HEK293T (cell line): ENCODE measurements at places on chromosomes 1 and 21.

- DNase-seq: no peak
Measured at GRCh38 chr1:3213730-3214129, 144.7 kb downstream of the PRDM16 start.

DNA sequence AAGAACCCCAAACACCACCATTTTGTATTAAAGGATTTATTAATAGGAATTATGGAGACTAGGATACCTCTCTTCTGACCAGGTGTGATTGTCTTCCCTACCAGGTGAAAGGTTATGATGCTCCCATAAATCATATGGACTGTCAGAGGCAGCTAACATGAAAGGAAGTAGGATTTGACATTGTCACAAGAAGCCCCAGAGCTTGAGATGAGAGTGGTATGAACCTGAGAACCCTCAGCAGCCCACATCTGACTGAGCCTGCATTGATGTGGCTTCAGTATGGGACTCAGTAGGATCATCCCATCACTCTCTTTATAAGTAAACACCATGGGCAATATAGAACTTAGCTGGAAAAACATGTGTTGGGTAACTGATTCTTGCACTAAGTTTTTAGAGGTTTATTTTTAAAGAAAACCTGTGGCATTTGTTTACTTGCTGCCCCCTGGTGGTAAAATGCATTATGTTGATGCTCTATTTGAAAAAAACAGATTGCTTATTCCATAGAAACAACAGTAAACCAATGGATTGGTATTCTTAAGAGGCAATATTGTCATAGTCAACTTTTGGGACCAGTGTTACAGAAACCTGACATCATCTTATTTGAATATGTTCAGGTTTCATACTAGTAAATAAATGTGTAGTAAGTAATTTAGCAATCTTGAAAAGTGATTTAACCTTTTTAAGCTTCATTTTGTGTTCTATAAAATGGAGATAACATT is 16.6 kb upstream of the CACYBP start:
- DNase-seq: peak; percentile 34

GRCh38 chr1:16155537-16156410 is at the start of gene EPHA2:
Gene EPHA2 (minus strand): TSS chr1:16156069. CDS start chr1:16155932, 137 bp downstream.
- DNase-seq: peak; percentile 81

DNA sequence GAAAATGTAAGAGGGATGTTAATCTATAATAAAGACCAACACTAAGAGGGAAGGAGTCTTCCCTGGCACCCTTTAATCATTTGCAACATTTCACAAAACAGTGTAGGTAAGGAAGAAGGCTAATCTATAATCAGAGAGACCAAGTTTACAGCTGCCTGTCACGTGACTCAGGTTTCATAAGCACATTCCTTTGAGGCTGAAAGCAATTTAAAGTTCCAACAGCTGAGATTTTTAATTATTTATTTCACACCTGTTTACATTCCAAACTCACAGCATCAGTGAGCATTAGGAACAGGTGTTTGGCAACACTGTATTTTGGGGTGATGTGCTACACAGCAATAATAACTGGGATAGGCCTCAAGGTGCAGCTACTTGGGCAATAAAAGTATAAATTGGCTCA is 75.7 kb upstream of the PGBD5 start:
- no peak for DNase-seq

- DNase-seq: no peak
Measured at GRCh38 chr1:232328486-232329102, 301.3 kb downstream of the SIPA1L2 start.

DNA sequence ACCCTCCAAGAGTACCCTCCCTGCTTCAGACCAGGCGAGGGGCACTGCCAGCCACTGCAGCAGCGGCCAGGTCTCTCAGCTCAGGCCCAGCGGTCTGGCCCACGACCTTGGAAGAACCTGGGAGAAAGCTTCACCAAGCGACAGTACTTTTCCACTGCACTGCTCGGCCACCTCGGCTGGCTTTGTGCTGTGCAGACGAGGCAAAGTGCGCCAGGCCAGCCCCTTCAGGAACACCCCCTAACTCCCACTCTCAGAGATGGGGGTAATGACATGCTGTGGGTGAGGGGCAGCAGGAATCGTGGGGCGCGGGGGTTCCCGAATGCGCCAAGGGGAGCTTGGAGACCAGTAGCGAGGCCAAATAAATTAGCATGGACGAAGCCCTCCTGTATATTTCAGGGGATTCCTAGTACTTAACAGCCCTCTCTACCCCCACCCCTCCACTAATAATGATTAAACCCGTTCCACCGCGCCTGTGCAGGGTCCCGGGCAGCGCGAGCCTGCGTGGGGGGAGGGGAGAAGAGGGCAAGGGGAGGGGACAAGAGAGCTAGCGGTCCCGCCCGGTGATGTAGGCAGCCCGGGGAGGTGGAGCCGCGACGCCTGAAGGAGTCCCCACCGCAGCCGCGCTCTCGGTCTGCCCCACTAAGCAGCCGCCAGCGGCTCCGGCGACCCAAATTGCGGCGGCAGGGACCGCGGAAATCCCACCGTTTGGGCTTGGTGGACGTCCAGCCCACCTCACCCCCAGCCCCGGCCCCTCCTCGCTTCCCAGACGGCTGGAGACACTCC is at the start of gene FAM43B:
Gene FAM43B, plus strand, starts transcription at position 629 of the 783 bp plus-strand sequence. CDS start 401 bp downstream, outside the sequence.
- DNase-seq: peak; percentile 73

DNA sequence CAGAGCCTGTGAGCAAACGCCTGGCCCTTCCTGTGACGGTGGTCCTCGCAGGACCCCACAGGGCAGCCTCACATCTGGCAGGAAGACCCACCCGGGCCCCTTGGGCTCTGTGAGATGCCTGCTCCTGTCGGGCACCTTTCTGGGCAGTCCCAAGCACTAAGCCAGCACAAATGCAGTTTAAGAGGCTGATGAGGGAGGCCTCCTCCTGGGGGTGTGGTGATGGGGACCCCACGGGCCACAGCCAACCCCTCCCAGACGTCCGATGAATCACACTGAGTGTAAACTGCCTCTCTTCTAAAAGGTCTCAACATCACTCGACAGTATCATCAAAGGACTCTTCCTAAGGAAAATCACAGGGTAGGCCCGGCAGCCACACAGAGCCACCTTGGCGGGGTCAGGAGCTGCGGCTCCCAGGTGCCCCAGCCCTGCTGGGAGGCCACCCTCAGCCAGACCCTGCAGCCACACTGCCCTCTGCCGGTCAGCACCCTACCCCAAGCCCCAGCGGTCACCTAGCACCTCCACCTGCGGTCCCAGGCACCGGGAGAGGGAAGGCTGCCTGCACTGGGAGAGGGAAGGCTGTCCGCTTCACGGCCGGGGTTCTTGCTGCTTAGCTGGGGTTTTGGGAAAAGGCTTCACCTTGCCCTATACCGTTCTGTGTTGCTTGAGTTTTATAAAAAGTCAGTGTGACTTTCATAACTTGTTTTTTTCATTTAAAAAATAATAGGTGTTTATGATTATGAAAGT is 3.9 kb upstream of the PRKCZ start:
- peak; percentile 68 for DNase-seq

- no peak for DNase-seq
Measured at GRCh38 chr21:38857152-38857825, 51.6 kb downstream of the ETS2 start.

DNA sequence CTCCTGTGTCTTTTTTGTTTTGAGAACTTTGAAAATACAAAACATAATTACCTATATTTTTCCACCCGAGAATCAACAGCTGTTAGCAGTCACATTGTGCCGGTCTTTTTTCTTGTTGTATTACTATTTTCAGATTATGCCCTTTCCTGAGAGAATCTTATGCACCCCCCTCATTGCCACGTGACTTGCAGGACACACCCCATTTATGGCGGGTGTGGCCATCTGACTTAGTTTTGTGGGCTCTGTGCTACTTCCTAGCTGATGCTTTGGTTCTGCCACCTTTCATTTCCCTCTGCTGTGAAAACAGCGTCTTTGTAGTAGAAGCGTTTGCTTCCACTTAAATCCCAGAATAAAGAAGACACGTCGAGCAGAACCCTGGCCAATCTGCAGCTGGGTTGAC is 82.8 kb upstream of the SOX13 start:
- DNase-seq: no peak

- no peak for DNase-seq
Measured at GRCh38 chr21:43763901-43764523, 12.1 kb downstream of the CSTB start.

GRCh38 chr1:170664828-170665612 is 1.1 kb downstream of the PRRX1 start:
- DNase-seq: peak; percentile 34

GRCh38 chr1:20047096-20047495 is 22.9 kb upstream of the PLA2G5 start:
- DNase-seq: no peak

DNA sequence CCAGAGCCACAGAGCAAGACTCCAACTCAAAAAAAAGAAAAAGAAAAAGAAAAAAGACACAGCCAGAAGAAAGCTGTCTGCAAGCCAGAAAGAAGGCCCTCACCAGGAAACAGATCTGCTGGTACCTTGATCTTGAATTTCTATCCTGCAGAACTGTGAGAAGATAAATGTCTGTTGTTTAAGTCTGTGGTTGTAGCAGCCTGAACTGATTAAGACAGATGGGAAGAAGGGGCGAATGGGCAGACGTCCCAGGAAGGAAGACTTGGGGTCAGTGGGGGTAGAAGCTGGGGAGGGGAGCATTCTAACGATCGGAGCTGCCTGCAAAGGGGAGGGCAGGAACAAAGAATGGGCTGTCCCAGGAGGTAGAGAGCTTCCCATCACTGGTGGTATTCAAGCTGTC is 6.3 kb downstream of the SLC2A7 start:
- DNase-seq: no peak

DNA sequence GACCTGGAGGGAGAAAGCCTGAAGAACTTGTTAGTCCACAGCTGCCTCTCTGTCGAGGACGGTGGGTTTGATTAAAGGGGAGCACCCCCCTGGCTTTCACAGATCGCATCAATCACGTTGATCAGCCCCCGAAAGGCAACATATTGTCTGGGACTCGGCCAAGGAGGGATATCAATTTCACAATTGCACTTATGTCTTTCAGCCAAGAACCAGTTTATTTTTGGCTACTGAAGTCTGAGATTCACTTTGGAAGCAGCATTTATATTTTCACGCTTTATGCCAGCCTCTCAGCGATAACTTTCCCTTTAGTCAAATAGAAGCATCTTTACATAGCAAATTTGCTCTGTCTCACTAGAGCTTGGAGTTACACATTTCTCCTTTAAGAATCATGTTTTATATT is 253.2 kb upstream of the RRP15 start:
- no peak for DNase-seq

DNA sequence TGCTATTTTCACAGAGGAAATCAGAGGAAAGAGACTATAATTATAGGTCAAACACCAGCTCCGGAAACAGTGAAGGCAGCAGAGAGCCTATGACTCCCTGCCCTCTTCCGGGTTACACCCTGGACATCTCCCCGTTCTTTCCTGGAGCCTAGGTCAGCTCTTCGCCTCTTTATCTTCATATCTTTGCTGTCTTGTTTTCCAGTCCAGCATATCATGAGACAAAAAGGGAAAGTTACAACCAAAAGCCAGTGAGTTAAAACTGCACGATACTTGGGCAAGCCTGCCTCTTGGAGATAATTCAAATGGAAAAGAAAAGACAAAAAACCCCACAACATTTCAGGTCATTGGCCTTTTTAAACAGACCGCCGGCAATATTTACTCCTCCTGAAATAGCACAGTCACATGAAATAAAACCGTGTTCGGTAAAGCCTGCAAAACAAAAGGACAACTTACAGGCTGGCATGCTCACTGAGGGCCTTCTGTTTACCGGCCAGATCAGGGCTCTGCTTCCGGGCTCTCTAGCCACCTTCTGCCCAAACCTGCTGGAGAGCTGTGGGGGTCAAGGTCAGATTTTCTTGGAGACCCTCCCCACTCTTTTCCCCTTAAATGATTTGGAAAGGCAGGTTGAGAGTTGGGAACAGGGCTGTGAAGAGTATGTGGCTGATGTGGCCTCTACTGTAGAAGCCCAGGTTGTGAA is 42.8 kb upstream of the PPP2R5A start:
- no peak for DNase-seq

DNA sequence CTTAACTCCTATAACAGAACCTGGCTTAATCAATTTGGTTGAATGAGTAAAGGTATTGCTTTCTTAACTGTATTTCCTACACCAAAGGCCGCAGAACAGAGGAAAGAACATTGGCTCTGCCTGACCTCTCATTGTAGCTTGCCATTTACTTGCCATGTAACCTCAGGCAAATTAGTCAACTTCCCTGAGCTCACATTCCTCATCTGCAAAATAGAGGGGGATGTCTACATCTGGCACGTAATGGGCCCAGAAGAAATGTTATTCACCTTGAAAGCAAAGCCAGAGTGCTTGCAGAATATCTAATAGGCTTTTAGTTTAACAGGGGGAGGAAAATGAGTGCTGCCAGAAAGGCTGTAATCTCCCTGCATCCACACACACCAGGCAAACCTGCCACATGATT is 44.3 kb downstream of the LAMC2 start:
- DNase-seq: no peak

- DNase-seq: no peak
Measured at GRCh38 chr1:47622776-47623556, 185.1 kb downstream of the FOXD2 start.

GRCh38 chr1:39295901-39296300 is 91.4 kb downstream of the MACF1 start:
- no peak for DNase-seq

GRCh38 chr1:204663644-204664383 is 21.7 kb downstream of the LRRN2 start:
- no peak for DNase-seq

GRCh38 chr1:157504646-157505045 is 47.7 kb downstream of the FCRL5 start:
- DNase-seq: no peak

DNA sequence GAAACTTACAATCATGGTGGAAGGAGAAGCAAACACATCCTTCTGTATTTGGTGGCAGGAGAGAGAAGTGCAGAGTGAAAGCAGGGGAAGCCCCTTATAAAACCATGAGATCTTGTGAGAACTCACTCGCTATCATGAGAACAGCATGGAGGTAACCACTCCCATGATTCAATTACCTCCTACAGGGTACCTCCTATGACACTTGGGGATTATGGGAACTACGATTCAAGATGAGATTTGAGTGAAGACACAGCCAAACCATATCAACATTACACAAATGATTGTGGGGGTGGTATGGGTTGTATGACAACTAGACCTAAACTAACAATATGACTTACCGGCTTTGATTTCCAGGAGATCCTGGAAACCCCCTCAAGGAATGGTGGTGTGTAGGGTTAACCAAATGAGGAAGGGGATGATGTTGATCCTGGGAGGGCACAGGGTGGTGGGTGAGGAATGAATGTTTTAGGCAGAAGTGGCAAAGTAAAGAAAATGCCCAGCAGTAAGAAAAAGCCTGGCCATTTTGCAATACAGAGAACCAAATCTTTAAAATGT is 80.5 kb downstream of the FGGY start:
- no peak for DNase-seq
